ENCODE measurements at places on chromosomes 12 and 14. TPM values are rescaled to one million over a fixed set of nuclear protein-coding genes. Genes with fewer than 3 reads are reported as not detected.

The G2E3 gene
- 6.7 TPM for total RNA-seq

The DBX2 gene
- total RNA-seq, result 0.09 TPM

The GARIN6 gene
- total RNA-seq, result not detected

The ZBTB42 gene
- total RNA-seq, result 8.1 TPM

The RESF1 gene
- total RNA-seq, result 32.1 TPM

The PSMA6 gene
- total RNA-seq, result 71.3 TPM

The AICDA gene
- total RNA-seq, result not detected

The FAM186B gene
- 1.1 TPM for total RNA-seq
